Eye (tissue), 1 donor: ENCODE measurements at places on chromosomes 16 and 17.

DNA sequence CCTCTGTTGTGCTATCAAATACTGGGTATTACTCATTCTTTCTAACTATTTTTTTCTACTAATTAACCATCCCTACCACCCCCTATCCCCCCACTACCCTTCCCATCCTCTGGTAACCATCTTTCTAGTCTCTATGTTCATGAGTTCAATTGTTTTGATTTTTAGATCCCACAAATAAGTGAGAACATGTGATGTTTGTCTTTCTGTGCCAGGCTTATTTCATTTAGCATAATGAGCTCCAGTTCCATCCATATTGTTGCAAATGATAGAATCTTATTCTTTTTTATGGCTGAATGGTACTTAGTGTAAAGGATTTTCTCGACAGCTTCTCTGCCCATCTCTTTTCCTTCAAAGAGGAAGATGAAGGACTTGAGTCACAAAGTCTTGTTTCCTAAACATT lies 138.0 kb upstream of the CPHXL start:
- DNase-seq, result peak; percentile 16

DNA sequence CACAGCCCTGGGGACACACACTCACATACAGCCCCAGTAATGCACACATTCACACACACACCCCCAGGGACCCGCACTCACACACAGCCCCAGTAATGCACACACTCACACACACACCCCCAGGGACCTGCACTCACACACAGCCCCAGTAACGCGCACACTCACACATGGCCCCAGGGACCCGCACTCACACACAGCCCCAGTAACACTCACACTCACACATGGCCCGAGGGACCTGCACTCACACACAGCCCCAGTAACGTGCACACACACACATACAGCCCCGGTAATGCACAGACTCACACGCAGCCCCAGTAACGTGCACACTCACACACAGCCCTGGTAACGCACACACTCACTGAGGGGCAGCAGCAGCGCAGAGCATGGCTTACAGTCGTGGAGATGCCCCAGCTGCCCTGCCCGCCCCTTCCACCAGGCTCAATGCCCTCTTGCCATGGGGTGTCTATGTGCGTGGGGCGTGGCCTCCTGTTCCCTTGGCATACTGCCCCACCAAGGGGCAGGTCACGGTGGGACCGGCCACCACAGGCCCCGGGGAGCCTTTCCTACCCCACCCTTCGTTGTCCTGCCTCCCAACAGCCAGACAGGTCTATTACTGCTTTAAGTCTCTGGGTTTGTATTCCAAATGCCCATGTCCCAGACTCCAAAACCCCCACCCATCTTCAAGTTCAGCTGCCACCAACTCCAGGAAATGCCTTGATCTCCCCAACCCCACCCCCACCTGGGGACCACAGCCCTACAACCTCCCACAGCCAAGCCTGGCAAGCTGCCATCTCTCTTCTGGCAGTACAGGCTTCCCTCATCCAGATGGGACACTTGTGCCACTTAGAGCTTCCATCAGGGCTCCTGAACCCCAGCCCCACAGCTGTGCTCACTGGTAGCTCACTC lies 2.7 kb downstream of the CCDC102A start:
- DNase-seq, result no peak

DNA sequence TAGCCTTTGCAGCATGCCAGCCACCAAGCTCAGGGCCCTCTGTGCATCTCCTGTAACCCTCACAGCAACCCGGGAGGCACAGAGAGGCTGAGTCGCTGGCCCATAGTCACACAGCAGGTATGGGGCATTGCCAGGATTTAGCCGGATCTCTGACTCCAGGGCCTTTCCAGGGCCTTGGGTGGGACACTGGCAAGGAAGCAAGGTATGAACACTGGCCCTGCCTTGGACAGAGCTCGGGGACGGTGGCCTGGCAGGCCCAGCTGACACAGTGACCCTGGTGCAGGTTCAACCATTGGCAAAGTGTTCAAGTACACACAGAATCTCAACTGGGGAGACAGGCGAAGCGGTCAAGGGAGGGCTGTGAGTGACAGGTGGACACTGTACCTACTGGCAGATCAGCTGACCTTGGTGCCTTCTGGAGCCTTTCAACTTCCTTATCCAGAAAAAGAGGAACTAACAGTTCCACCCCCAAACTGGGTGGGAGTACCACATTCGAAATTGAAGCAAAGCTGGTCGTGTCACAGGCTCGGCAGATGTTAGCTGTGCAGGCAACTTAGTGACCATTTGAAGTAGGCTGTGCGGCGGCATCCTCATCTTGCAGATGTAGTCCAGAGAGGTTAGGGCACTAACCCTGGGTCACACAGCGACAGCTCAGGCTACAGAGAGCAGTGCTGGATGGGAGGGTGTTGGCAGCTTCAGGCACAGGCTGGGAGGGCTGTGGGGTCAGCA lies 287.4 kb downstream of the SEC14L1 start:
- DNase-seq, result no peak

- DNase-seq, result no peak
Observed at GRCh38 chr16:75506574-75506973, 11.3 kb upstream of the CHST6 start.

GRCh38 chr17:43199633-43200032 lies 12.0 kb upstream of the TMEM106A start:
- DNase-seq, result no peak

DNA sequence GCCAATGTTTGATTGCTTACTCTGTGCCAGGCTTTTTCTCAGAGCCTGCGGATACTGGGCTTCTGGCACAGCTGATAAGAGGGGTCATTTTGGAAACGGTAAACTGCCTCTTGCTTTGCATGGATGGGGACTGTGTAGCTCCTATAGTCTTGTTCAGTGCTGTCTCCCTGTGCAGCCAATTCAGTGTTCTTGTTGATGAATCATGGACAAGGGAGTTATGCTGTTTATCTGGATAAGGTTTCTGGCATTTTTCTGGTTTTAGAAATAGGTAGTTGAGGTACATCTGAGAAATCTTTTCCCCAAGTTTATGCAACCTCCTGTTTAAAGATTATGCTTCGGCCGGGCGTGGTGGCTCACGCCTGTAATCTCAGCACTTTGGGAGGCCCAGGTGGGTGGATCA lies 16.7 kb upstream of the TANGO6 start:
- no peak for DNase-seq

DNA sequence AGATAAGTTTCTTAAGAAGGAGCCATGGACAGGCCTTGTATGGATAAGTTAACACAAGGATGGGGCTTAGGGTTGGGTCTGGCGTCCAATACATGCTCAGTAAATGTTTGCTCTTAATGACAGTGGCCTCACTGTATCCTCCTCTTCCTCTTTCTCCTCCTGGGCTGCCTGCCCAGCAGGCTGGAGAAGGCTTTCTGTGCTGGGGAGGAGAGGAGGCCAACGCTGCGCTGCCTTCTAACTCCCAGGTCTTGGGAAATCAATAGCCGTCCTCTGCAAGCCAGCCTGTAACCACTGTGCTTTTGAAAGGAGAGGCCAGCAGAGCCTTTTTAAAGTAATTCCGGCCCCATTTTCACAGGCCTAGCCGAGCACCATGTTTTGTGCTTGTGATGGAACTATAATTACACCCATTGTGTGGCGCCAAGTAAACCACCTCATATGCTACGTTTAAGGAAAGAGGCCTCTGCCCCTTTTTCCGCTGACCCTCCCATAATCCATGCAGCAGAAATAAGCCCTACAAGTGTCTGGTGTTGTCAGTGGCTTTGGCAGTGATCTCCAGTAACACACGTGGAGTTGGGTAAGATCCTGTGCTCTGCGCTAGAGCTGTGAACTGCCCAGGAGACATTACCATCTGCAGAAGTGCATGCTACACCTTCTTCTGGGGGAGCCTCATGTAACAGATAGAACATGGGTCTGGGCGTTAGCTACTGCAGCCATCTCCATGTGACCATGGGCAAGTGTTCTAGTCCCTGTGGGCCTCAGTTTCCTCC lies 368.2 kb downstream of the SNX29 start:
- no peak for DNase-seq

DNA sequence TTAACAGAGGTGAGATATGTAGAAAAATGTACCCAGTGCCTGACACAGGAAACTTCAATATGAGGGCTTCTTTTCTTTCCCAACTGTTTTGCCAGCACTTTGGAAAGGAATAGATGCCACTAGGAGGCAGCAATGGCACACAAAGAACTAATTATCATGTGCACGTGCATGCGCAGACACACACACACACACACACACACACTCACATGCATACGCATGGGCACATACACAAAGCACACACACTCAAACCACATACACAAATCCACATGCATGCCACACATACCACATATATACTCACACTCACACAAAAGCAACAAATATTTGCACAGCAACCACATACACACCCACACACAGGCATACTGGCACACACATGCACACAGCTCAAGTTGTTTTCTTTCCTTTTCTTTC lies 8.8 kb upstream of the CEP112 start:
- DNase-seq, result peak; percentile 87

GRCh38 chr17:44396946-44397345 lies 7.5 kb upstream of the ITGA2B start:
- no peak for DNase-seq

DNA sequence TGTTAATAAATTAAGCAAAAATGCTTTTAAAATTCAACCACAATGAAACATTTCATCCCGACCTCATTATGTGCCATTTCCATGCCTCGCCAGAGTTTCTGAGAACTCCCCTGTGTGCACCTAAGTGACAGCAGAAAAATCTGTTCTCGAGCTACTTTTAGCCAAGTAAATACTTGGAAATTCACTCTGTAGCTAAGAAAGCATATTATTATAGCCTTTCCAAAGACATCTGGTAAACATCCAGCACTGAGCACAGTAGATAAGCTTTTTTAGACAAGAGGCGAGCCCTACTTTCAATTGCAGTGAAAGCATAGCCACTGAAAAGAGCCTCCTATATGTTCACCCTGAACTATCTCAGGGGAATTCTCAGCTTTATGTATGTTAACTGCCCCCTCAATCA lies 242.8 kb upstream of the PSMD7 start:
- DNase-seq, result no peak

DNA sequence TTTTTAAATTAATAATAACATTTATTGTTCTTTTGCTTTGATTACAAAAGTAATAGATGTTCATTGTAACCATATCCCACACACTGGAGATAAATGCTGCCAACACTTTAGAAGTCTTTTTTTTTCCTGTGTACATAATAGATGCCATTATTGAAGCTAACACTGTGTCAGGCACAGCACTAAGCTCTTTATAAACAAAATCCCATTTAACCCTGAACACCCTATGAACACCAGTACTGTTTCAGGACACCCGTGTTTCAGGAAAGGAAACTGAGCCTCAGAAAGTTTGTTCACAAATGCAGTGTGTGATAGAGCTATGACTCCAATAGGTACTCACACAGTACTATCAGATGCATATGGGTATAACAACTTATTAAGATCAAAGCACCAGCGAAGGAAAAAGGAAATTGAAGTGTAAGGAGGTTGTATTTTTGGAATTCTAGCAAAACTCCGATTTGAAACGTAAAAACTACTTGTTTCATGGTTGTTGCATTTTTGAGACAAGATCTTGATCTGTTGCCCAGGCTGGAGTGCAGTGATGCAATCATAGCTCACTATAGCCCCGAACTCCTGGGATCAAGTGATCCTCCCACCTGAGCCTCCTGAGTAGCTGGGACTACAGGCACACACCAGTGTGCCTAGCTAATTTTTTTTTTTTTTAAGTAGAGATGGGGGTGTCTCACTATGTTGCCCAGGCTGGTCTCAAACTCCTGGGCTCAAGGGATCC lies 2.0 kb upstream of the KIFC3 start:
- DNase-seq, result no peak

- no peak for DNase-seq
Observed at GRCh38 chr17:40900809-40901356, 15.8 kb upstream of the KRT20 start.

DNA sequence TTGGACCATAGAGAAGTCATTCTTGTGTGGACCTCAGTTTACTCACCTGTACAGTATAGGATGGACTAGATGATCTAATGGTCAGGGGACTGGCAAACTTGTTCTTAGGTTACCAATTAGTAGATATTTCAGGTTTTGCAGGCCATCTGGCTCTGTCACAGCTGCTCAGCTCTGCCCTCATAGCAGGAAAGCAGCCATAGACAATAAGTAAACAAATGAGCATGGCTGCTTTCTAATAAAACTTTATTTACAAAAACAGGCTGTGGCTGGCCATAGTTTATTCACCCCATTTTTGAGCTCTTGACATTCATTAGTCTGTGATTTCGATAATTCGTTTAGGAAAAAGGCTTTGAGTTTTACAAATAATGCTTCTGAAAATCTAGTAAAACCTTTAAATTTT lies 12.7 kb downstream of the BPTF start:
- DNase-seq, result no peak

- no peak for DNase-seq
Observed at GRCh38 chr17:10439816-10440215, 18.1 kb upstream of the MYH8 start.

DNA sequence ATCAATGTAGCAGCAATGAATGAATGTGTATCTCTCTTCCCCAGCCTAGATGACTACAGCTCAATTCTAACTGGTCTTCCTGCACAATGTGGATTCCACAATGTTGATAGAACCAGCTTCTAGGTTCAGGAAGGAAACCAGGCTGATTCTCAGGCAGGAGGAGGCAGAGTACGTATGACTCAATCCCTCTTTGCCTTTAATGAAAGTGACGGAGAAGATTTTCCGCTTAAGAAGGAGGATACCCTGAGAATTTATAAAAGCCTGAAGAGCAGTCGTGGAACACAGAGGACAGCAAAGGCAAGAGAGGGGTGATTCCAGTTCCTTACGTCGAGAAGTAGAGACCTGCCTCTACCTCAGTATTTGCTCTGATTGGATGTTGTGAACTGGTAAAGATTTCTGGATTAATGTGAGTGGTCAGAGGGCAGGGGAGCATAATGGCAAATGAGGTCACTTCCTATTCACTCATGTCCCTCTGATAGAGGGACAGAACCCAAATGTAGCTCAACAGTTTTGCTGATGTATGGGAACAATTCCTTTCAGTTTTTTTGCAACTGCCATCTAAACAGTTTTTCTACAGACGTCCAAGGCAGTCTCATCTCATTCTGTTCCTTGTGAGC lies 15.0 kb upstream of the SLC16A11 start:
- DNase-seq, result no peak

GRCh38 chr17:63533433-63534077 lies 10.4 kb downstream of the KCNH6 start:
- no peak for DNase-seq

- no peak for DNase-seq
Observed at GRCh38 chr16:48210747-48211146, 33.4 kb upstream of the LONP2 start.

GRCh38 chr16:1327619-1327947 lies 5.9 kb upstream of the BAIAP3 start:
- DNase-seq, result no peak

GRCh38 chr17:78474614-78475146 lies 96.2 kb downstream of the PGS1 start:
- no peak for DNase-seq

DNA sequence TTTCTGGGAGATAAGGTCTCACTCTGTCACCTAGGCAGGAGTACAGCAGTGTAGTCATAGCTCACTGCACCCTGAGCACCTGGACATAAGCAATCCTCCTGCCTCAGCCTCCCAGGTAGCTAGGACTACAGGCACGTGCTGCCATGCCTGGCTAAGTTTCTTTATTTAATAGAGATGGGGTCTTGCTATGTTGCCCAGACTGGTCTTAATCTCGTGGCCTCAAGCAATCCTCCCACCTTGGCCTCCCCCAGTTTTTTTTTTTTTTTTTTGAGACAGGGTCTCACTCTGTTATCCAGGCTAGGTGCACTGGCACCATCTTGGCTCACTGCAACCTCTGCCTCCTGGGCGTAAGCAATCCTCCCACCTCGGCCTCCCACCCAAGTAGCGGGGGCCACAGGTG lies 21.1 kb downstream of the DDX19B start:
- no peak for DNase-seq
